8988T (cell line): ENCODE measurements at places on chromosomes 2 and 18.

GRCh38 chr2:24209389-24210105 is 34.7 kb downstream of the FAM228A start:
- DNase-seq, result no peak

DNA sequence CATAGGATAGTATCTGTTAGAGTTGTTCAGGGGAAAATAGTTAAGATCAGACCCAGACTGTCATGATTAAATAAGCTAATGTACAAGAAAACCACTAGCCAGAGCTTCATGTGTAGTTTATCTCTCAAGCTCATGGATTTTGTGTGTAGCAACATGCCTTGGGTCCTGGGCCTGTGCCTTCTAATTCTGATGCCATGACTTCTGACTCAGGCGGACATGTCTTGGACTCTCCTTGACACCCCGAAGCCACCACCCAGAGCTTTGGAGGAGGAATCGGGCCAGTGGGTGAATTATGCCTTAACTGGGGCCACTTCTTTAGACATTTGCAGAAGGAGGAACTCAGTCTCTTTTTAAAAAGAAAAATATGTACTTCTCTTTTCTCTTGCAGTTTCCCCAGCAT is 68.7 kb downstream of the NPAS2 start:
- no peak for DNase-seq

DNA sequence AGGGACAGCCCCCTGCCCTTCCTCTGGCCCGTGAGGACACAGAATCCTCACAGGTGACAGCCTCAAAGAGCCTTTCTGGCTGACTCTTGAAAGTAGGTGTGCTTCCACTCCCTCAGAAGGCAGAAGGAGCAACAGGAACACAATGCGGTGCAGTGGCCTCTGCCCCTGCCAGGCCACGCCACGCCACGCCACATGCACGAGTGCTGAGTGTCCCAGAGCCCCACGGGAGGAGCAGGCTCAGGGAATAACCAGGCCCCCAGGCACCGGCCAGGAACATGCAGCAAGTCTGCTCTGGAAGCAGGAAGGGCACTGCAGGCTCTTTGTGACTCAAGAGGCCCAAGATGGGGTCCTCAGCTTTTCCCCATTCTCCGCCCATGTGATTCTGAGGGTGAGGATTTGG is 18.1 kb upstream of the CCDC74B start:
- no peak for DNase-seq

DNA sequence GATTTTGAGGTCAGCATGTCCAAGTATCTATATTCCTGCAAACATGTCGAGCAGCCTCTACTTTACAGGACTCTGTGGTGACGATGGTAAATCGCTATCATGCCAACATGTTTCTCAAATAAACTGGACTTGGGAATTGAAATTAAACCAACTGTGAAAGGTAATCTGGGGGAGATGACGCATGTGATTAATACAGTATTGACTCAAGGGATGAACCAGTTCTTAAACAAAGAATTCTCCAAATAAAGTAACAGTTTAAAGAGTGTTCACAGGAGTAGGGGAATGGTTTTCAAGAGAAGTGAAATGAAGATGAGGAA is 54.3 kb downstream of the THUMPD2 start:
- DNase-seq, result no peak

DNA sequence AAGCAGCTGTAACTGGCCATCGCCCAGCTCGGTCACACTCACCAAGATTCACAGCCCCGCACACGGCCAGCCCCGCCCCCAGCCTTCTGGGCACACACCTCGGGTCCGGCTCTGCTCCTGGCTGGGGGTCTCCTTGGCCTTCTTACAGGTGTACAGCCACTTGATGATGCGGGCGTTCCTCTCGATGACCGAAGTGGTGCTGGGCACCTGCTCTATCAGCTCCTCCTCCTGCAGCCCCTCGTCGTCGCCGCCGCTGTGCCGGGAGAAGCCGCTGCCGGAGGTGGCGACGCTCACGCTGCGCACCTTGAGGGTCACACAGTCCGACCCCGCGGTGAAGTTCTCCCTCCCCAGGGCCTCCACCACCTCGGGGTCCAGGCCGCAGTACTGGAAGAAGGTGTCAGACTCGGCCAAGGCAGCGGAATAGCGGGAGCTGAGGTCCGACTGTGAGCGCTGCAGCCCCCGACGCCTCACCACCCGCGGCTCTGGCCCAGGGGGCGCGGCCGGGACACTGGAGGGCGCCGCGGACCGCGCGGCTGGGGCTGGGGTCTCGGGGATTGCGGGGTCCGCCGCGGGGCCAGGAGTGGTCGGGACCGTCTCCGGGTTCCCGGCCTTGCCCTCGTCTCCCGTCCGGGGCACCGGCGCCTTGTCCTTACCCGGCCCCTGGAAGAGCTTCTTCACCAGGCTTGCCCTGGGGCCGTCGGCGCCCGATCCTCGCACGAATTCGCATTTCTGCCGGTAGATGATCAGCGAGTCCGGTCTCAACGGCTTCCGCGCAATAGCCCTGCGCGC is 769 bp downstream of the FAM110C start:
- no peak for DNase-seq

DNA sequence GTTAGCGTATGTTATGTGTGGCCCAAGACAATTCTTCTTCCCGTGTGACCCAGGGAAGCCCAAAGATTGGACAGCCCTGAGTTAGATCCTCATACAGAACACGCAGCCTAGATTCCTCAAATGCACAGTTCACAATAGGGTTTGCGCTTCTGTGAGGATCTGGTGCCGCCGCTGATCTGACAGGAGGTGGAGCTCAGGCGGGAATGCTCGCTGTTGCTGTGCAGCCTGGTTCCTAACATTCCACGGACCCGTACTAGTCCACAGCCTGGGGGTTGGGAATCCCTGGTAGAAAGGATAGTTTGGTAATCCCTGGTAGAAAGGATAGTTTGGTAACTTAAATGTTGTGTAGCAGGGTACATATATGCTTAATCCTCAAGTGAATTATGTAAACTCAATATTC is 27.0 kb downstream of the MAPRE3 start:
- no peak for DNase-seq

DNA sequence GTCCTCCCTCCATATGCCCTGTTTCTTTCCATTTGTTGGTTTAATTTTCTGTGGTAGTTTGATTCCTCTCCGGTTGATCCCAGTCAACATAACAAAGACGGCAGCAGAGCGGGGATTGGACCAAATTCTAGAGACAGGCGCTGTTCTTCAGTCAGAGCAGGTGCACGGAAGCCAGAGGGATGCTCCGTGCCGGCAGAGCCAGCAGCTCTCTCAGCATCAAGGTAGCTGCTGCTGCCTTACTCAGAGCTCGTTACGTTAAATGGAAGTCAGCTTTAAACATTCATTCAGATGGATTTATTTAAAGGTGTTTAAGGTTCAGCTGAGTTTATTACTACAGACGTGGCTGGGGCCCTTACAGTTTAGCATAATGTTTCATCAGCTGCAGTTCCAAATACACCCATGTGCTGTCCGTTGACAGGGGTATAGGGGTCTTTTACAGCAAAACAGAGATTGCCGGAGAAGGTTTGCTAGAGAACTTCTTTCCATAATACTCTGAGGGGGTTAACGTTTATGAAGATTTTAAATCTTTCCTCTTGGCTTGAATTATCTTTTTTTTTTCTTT is 497.2 kb upstream of the PIK3C3 start:
- DNase-seq, result no peak

DNA sequence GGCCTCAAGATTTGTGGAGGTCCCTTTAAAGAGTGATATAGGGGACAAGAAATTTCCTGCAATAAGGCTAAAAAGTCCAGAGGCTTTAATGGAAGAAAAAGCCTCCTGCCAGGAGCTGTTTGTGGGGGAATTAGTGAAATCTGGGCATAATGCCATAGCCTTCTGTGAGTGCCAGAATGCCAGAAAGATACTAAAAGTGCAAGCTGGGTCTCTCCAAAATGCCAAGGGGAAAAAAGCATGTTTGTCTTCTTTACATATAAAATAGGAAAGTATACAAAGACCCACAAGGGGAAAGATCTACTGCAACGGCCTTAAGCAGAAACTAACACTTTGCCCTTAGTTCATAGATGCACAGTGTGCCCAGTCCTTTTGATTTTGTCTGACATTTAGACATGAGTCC is 647.7 kb upstream of the ZNF804A start:
- DNase-seq, result no peak

DNA sequence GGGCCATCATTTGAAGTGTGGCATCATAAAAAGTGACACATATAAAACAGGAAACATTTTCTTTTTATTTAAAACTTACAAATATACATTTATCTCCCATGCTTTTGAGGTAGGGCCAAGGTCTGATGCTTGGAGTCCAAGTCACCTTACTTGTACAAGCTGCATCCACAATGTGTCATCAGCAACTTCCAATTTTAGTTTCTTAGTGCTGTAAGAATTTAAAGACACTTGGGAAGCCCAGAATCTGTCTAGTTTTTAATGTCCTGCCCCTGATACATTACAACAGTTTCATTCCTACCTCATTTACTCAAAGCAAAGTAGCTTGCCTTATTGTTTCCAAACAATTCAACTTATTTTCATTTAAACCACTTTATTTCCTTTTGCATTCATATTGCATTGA is 297.7 kb downstream of the MTX2 start:
- no peak for DNase-seq

- DNase-seq, result no peak
These were observed 1009.9 kb upstream of the CNTNAP5 start for GRCh38 chr2:123015186-123015585.

GRCh38 chr2:224904381-224904780 is 137.9 kb downstream of the DOCK10 start:
- no peak for DNase-seq

DNA sequence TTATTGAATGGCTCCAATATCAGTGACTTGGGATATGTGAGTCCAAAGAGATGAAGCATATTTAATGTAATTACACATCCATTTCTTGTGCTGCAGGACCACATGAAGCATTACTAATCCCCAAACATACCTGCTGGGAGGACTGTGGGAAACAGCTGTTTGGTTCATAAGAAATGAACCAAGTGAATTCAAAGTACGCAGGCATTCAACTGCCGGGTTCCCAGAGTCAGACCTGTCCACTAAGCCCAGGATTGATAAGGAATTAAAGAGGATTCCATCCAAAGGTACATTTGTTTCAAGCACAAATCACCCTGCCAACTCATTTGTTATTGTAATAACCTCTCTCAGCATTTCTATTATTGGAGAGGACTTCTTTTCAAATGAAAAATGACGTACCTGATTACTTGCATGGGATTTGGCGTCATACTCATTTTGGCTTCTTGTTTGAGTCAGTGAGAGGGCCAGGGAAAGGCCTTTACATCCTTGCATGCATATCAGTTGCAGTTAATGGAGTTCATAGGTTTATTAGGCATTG is 230.7 kb downstream of the TXNL1 start:
- DNase-seq, result no peak

DNA sequence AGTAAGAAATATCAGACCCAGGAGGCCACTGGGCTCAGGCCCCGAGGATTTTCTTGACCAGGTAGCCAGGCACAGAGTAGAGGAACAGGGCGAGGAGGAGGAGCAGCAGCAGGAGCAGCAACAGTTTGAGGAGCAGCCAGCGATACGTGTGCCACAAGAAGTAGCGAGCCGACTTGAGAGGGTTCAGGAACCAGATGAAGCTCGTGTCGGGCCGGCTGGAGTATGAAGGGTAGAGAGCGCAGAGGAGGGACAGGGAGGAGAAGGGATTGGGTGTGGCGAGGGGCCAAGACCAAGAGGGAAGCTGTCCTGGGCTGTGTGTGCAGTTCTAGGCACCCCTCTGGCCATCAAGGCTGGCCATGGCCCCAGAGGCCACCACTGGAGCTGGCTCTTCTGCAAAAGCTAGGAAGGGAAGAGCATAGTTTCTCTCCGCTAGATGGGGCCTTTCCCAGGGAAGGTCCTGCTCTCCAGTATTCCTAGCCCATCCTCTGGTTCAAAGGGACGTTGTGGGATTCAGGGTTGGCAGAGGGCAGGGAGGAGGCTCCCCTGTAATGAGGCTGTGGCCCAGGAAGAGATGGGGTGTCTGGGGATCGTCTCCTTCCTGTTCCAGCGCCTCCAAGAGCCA is 17.8 kb downstream of the OTOF start:
- no peak for DNase-seq

GRCh38 chr2:101416609-101417008 is 29.3 kb upstream of the CREG2 start:
- DNase-seq, result no peak

- no peak for DNase-seq
These were observed 2797.2 kb upstream of the TEKT4 start for GRCh38 chr2:92073815-92074548.

- DNase-seq, result no peak
These were observed 34.8 kb upstream of the HNMT start for GRCh38 chr2:137929519-137929916.

- no peak for DNase-seq
These were observed 94.1 kb upstream of the MC4R start for GRCh38 chr18:60466677-60467076.

- DNase-seq, result no peak
These were observed 70.6 kb downstream of the LYPD6 start for GRCh38 chr2:149400997-149401396.

- no peak for DNase-seq
These were observed 21.7 kb downstream of the MRPS5 start for GRCh38 chr2:95099910-95100309.

- no peak for DNase-seq
These were observed 249.4 kb upstream of the KLHL29 start for GRCh38 chr2:23135481-23136100.

- no peak for DNase-seq
These were observed 104.8 kb downstream of the ST6GAL2 start for GRCh38 chr2:106781196-106781595.

- no peak for DNase-seq
These were observed 143.1 kb upstream of the ZNF236 start for GRCh38 chr18:76679259-76679658.

- DNase-seq, result no peak
These were observed 1996.2 kb upstream of the PIK3C3 start for GRCh38 chr18:39958876-39959275.

DNA sequence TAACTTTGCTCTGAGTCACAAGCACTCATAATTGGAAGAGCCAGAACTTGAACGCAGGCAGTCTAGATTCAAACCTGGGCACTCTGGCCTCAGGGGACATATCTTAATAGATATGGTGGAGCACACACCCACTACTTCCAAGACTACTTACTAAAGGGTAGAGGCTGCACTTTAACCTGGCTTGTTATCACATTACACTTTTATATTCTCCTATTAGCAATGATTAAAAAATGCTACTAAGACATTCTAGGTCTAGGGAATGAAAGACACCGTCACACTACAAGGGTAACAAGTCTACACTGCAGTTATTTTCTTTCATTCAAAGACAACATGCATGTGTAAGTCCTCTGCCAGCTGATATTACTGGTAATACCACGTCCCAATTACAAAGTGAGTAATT is 258.8 kb downstream of the ZNF521 start:
- DNase-seq, result no peak

- DNase-seq, result no peak
These were observed 30.4 kb downstream of the TRABD2A start for GRCh38 chr2:84850471-84850870.

DNA sequence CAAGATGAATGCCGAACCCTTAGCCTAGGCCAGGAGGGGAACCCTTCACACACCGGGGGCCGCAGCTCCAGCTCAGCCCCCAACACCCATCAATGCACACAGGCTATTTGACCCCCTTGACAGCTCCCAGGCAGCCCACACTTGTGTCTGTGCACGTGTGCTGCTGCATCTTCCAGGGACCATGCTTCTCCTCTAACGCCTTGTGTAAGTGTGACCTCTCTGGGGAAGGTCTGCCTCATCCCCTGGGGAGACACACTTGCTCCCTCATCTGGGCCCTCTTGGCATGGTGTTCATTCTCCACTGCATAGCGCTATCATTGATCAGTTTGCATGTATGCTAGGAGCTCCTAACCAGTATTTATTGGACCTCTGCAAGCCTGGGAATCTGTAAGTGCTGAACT is 120.0 kb upstream of the FHL2 start:
- DNase-seq, result peak; percentile 36

- DNase-seq, result no peak
These were observed 6.1 kb downstream of the LBH start for GRCh38 chr2:30237239-30237965.
